Femur (tissue), 1 donor: ENCODE measurements at places on chromosomes 3 and 15.

DNA sequence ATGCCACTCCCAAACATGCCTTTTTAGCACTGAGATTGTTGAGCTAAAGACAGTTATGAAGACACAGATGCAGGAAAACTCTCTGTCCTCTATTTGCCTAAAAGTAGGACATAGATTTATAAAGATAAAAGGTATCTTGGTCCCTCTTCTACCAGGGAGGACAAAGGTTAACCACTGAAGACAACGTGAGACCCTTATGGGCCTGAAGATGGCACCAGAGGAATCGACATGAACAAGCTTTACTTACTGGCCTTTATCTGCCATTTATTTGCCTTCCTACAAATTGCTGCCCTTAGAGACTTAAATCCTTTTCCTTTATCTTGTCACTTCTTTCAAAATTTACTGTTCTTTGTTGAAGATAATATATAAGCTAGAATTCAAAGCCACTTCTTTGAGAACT, 109.7 kb upstream of the FAM3D start:
- no peak for DNase-seq

- no peak for DNase-seq
These were observed 658.2 kb upstream of the LMCD1 start for GRCh38 chr3:7843441-7843840.

DNA sequence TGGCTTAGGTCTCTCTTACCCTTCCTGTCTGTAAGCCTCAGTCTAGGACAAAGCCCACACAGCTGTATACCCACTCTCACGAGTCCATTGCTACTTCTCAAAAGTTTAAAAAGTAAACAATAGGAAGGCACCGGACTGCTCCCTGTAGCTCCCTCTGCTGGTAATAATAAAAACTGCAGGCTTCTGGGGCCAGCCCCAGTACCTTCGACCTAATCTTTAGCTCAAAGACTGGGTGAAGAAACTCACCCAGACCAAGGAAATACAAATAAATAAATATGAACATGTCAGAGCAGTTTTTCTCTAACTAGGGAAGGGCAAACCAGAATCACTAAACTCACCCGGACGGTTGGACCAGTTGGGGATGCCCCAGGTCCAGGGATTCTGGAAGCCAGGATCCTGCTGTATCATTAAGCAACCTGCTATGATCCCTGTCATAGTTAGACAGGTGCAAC, 5.0 kb downstream of the FAM219B start:
- peak; percentile 56 for DNase-seq

DNA sequence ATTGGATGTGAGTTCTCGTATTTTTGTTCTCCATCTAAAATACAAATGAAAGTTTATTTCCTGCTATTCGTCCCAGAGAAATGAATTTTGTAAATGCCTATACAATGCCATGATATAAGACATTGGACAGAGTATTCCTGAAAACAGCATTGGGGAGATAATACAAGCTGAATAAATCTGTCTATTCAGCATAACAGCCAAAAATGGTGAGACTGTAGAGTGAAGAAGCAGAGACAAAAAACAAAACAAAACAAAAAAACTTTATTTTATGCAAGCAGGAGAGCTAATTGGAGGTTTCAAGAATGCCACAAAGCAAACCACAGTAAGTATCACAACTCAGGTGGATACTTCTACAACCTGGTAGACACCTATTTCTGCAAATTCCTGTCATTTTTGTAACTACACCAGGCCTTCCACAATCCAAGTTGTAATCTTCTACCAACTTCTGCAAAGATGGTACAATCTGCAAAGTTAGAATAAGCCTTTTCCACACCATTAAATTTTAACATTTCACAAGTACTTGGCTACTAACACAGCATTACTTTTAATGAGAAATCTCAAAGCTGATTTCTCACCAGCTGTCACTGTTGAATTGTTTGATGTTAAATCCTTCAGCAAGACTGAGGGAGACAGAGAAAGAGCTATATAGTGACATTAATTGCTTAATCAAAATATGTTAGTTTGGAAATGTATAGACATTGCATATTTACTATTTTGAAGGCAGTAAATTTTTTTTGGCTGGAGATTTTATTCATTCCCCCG, 163.1 kb downstream of the CLSTN2 start:
- DNase-seq = no peak

DNA sequence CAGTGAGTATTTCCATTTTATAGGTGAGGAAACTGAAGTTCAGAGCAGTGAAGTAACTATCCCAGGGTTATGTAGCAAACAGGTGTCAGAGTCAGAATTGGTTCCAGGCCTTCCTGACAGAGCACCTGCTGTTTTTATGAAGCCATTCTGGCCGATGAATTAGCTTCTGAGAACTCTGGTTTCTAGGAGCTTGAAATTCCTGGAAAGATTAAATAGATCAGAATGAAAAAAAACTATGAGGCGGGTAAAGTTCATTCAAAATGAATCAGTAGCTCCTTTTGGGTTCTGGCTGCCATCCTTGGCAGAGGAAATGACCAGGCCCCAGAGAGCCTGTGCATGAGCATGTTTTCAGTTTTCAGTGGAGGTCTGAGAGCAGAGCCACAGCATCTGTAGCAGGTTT, 59.3 kb upstream of the CFAP161 start:
- DNase-seq = no peak

DNA sequence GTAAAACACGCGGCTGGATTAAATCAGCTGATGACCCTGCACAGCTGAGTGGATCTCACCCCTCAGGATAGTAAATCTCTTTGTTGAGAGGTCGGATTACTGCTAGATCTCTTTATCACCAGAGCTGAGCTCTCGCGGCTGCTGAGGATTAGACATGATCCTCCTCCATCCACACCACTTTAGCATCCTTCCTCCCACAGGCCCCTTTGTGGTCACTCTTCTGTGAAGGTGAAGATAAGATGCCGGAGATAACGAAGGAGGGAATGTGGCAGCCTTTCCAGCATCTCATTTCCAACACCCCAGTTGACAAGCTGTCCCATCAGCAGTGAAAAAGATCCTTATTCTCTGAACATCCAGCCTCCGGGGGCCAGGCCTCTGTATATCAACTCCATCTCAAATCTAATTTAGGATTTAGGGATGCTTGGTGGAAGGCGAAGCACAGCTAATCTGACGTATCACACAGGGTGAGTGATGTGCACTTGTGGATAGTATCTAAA, 47.5 kb upstream of the SELENOK start:
- DNase-seq = no peak

GRCh38 chr3:71203727-71204488, 379.6 kb downstream of the FOXP1 start:
- no peak for DNase-seq

- DNase-seq = no peak
These were observed 447.8 kb downstream of the MECOM start for GRCh38 chr3:169215461-169216352.

DNA sequence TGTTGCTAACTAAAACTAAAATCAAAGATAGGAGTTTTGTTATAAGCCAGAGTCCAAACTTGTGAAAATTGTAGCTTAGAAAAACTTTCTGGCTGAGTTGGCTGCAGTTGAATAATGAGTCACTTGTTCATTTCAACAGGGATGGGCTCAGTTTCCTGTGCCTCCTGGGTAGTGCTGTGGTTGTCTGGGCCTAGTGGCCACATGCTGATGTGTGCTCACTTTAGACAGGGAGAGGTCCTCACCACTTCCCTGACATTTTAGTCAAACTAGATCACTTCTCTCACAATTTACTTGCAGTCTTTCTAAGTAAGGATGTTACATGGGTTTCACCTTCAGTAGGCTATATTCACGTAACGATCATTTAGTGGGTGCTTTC, 6.3 kb upstream of the UBE2Q2 start:
- peak; percentile 36 for DNase-seq

GRCh38 chr15:56001471-56002078, 8.2 kb upstream of the NEDD4 start:
- DNase-seq = no peak

- DNase-seq = no peak
These were observed 33.9 kb downstream of the DET1 start for GRCh38 chr15:88512601-88513000.

DNA sequence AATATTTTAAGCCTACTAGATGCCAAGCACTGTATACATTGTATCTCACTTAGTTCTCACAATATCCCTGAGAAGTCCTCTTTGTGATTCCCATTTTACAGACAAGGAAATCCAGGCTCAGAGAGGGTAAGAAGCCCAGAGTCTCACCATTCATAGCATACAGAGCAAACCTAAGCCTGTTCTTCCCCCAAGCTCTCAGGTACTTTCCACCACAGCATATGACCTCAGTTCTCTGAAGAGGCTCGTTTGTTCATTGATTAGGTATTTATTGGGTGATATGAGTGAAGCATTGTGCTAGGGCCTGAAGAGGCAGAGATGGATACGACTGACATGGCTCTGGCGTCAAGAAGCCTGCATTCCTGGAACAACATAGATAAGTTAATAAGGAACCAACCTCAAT, 310.9 kb upstream of the UMPS start:
- no peak for DNase-seq

DNA sequence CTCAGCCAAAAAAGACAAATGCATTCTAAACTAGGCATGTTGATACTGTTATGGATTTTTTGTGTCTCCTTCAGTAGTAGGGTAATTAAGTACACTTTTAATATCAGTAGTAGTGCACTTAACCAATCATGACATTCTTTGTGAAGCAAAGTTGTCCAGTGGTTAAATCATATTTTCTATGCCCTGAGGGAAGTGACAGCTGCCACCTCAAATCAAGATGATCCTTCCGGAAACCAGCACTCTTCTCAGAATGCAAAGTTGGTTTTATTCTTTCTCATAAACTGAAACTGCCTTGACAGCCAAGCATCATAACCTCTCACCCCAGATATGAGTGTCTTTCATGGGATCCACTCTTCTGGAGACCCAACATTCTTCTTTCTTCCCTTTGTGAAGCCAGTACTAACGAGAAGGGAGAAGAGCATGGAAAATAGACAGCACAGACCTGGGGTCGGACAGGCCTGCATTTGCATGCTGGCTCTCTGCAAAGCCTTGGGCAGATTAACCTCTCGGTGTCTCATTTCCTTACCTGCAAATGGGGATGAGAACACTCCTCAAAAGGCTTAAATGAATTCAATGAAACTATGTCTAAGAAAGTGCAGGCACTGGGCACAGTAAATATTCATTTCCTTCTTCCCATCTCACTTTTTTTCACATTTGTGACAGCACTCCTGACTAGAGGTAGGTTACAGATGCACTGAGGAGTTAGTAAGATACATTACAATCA, 13.2 kb downstream of the AAGAB start:
- DNase-seq = no peak

DNA sequence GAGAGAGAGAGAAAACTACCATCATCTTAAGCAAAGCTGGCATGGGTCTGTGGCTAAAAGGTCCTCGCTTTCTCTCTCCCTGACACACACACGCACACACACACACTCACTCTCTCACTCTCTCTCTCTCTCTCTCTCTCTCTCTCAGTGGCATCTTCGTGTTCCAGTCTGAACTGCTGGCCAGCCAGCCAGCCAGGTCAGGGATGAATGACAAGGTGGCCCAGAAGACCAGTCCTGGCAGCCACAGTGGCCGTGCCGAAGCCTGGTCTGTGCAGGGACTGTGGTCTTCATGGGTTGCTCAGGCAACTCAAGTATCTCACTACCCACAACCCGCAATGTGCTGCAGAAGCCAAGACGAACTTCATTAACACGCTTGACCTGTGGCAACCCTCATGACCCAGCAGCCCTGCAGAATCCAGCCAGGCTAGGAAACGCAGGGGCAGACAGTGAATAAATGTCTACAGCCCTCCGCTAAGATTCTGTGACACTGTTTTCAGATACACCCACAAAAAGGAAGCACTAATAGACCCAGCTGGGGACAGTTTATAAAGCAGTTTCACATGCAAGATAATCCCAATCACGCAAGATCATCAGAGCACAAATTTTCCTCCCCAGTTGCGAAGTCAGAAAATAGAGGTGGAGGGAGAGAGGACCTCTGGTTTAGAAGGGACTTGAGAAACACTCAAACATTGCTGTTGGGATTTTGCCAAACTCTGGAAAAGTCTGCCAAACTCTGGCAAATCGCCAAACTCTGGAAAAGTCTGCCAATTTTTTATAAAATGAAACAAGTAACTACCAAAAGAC, 66.4 kb downstream of the XXYLT1 start:
- DNase-seq = peak; percentile 48

DNA sequence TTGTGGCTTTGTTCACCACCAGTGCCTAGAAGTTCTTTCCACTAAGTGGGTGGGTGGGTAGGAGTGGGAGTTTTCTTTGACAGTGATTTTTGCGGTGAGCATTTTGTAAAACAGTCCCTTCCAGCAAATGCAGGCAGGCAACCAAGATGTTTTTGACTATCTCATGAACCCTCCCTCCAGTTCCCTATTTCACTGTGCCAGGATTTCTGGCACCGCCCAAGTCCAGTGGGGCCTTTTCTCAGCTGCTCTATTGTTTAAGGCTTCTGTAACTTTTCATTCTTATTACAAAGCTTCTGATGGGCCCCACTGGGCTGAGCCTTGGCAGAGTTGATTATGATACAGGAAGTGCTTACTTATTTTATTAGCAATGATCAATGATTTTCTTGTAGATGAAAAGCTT, 236.0 kb downstream of the EDEM1 start:
- no peak for DNase-seq

DNA sequence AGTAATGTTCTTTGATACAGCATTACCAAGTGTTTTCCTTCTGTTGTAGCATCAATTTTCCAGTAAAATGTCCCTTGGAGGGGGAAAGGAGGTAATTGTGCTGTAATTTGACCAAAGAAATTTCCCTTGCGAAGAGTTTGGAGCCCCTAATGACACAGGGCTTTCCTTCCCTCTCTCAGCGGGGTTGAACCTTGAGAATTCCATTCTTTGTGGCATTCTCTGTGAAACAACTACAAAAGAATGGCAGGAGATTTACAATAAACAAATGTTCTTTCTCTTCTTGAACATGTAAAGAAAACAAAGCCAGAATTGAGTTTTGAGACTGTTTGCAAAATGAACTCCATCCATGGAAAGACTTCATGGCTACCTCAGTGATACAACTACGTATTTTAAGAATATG, 53.4 kb downstream of the SIDT1 start:
- DNase-seq = no peak

DNA sequence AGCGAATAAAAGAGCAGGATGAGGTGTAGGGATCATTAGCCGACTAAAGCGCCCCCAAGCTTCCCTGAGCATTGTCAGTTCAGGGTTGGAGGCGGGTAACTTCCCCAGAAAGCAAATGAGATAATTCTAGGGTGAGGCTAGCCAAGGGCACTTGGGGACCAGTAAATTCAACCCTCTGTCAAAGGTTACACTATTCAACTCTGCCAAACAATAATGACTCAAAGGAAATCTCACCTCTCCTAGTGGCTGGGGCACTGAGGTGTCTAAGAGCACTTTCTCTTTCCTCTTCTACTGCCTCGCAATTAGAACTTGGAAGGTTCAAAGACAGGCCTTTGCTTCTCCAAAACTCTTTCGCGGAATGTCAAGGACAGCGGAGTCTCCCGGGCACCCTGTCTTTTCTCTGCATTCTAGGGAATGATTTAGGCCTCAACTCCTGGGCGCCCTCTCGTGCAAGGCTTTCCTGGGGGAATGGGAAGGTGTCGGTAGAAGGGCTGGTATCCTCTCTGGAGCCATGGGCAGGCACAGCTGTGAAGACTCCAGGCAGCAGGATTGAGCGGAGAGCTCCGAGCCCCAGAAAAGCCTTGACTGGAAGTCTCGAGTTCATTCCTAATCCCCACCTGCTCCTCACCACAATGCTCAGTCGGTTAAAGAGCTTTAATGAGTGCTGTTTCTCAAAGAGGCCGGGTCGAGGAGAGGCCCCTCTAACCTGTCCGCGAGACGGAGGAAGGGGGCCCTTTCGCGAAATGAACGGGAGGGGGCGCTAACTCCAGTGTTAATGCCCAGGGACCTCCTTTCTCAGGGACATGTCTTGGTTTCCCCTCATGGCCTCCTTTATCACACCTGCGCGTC, 21.9 kb downstream of the ZIC4 start:
- no peak for DNase-seq
